HFFc6 (cell line): ENCODE measurements at places on chromosomes 7 and 10.
A peak's percentile ranks its signal among the peaks of the same experiment; 100 is the strongest.

DNA sequence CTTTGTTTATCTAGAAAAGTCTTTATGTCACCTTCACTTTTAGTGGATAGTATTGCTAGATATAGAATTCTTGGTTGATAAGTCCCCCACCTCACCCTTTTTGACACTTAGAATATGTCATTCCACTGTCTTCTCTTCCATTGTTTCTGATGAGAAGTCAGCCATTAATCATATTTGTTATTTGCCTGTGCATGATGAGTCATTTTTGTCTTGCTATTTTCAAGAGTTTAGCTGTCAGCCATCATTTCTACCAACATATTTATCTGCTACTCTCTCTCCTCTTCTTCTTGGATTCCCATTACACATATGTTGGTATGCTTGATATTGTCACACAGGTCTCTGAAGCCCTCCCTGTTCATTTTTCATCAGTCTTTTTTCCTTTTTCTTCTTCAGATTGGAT lies 160.8 kb upstream of the TCF7L2 start:
- no peaks in the 10 kb centered on the region for H3K27me3 ChIP-seq
- H3K4me1 ChIP-seq: peaks cover 19% of the 10 kb centered on the region
- peaks cover 25% of the 10 kb centered on the region for H3K36me3 ChIP-seq
- H3K4me3 ChIP-seq: no peak overlapping the region
- H3K27ac ChIP-seq: no peak overlapping the region
- no peak for DNase-seq

GRCh38 chr7:55515569-55516279 lies 56.6 kb downstream of the VOPP1 start:
- no peak overlapping the region for H3K4me3 ChIP-seq
- H3K36me3 ChIP-seq: peaks cover 14% of the 10 kb centered on the region
- DNase-seq: no peak
- H3K4me1 ChIP-seq: peaks cover 11% of the 10 kb centered on the region; the same call in 1 of the 2 replicates

DNA sequence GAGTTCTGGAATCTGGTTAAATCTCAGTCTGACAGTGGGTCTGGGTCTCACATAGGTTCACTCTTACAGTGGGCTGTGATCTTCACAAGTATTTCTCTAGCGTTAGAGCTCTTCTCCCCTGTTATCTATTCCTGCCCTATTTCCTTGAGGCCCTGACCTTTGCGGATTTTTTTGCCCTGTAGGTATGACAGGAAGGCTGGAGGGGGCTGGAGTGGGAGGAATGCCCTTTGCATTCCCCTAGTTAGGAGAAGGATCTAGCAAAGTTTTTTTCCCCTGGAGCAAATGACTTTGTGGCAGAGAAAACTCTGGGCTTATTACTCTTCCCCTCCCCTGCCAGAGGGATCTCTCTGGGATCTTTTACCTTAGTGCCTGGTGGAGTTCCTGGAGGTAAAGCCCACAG lies 49.2 kb downstream of the GALNT11 start:
- H3K27me3 ChIP-seq: peaks cover 1% of the 10 kb centered on the region
- no peak overlapping the region for H3K27ac ChIP-seq
- DNase-seq: no peak

DNA sequence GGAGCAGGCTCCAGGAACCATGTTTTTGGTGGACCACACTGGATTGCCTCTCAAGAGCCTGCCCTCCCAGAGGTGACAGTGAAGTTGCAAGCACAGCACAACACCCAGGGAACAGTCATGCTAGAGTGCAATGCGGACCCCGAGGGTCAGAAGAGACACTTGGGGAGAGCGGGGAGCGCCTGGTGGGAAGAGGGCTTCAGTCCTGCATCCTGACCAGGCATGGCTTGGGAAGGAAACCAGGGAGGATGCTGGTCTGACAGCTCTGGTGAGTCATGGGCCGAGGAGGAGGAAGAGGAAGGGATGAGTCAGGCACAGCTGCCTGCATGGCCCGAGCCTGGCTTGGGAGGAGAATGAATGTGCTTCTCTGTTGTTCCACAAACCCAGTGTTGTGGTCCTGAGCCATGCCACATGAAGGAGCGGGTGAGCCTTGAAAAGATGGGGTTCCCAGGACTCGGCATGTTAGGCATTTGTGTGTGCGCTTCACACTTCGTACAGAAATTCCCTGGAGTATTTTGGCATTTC lies 29.5 kb upstream of the ANKRD2 start:
- no peaks in the 10 kb centered on the region for H3K27me3 ChIP-seq
- peak overlapping the region; percentile 83 for H3K4me3 ChIP-seq
- peaks cover 75% of the 10 kb centered on the region for H3K4me1 ChIP-seq

- DNase-seq: no peak
- H3K27me3 ChIP-seq: no peaks in the 10 kb centered on the region; the same call in 1 of the 2 replicates
- no peaks in the 10 kb centered on the region for H3K4me1 ChIP-seq
- no peak overlapping the region for H3K27ac ChIP-seq
- H3K36me3 ChIP-seq: no peaks in the 10 kb centered on the region
These were observed 122.6 kb downstream of the ITIH5 start for GRCh38 chr10:7544203-7544602.

DNA sequence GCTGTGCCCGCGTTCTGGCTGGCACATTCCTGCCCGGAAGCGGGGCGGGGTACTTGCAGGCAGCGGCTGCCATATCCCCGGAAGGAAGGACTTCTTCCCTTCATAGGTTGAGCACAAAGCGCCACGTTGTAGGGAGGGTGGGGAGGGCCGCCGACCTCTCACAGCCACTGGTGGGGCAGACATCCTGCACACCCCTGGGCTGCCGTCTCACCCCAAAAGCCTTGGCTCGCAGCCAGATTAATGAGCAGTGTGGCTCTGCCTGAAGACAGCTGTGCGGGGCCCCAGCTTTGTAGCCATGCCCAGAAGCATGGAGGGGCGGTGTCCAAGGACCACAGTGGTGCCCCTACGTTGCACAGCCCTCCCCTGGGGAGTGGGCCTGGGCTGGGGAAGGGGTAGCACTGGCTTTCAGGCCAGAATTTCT lies 54.3 kb upstream of the DPYSL4 start:
- DNase-seq: no peak
- no peak overlapping the region for H3K4me3 ChIP-seq
- peaks cover 20% of the 10 kb centered on the region for H3K27me3 ChIP-seq
- H3K36me3 ChIP-seq: no peaks in the 10 kb centered on the region
- H3K27ac ChIP-seq: no peak overlapping the region
- no peaks in the 10 kb centered on the region for H3K4me1 ChIP-seq

GRCh38 chr7:82384779-82385178 lies 58.8 kb downstream of the CACNA2D1 start:
- H3K36me3 ChIP-seq: no peaks in the 10 kb centered on the region
- H3K4me1 ChIP-seq: peaks cover 5% of the 10 kb centered on the region; the same call in 1 of the 2 replicates
- H3K4me3 ChIP-seq: no peak overlapping the region
- H3K27ac ChIP-seq: no peak overlapping the region

DNA sequence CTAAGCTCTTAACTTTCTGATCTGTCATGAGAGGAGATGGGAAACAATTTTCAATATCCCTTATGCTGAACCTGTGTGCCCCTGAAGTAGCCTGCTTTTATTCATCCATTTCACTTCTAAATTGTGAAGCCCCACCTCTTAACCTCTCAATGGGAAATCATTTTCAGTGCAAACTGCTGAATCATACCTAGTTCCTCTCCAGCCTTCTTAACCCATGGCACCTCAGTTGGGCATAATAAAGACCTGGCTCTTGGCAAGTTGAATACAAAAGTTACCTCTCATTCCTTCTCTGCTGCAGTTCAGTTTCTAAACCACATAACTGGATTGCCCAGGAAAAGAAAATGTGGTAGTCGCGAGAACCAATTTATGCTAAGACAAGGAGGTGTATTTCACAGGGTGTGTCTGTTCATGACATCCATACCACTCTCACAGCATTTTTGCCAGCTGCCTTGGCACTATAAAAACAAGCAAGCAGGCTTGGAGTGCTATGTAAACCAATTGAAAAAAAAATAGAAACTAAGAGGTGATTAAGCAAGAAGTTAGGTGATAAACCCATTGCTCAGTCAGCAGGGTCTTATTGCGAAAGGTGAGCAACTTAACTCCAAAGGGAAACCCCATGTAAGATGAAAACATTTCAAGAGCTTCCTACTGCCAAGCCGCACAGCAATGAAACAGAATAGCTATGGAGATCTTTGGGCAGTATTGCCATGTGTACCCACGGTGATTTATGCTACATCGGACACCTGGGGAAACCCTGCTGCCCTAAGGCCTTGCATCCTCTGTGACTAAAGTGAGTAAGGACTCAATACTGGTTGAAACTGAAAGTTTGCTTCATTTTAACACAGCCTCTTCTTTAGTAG lies 57.0 kb upstream of the DKK1 start:
- H3K36me3 ChIP-seq: no peaks in the 10 kb centered on the region
- no peak overlapping the region for H3K27ac ChIP-seq
- DNase-seq: no peak
- H3K27me3 ChIP-seq: no peaks in the 10 kb centered on the region

GRCh38 chr7:27185854-27186667 lies 1.0 kb upstream of the HOXA11 start:
- peak overlapping the region; percentile 93 for H3K4me3 ChIP-seq
- H3K36me3 ChIP-seq: peaks cover 31% of the 10 kb centered on the region
- peaks cover 23% of the 10 kb centered on the region for H3K27me3 ChIP-seq
- H3K27ac ChIP-seq: peak overlapping the region; percentile 97
- DNase-seq: no peak

DNA sequence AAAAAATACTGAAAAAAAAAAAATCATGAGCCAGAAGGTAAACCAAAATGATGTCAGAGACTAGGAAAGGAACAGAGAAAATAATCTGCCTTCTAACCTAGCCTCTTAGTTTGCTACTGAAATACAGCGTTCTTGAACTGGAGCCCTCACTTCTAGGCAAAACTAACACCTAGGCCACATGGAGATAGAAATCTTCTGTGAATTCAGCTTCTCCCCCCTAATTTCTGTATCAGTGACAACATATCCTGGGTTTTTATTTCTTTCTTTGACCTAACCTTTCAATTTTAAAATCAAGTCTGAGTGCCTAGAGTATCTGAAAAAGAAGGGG lies 100.1 kb upstream of the GLCCI1 start:
- H3K4me3 ChIP-seq: no peak overlapping the region
- H3K27ac ChIP-seq: no peak overlapping the region
- H3K36me3 ChIP-seq: no peaks in the 10 kb centered on the region
- H3K27me3 ChIP-seq: no peaks in the 10 kb centered on the region

GRCh38 chr7:46622251-46622650 lies 701.2 kb upstream of the IGFBP3 start:
- peaks cover 7% of the 10 kb centered on the region for H3K4me1 ChIP-seq
- DNase-seq: no peak
- H3K27me3 ChIP-seq: no peaks in the 10 kb centered on the region; the same call in 1 of the 2 replicates
